ENCODE measurements at places on chromosomes 12 and 14. TPM values are rescaled to one million over a fixed set of nuclear protein-coding genes. Genes with fewer than 3 reads are reported as not detected.

Gene KIF26A
- 10.6 TPM for total RNA-seq

- DNase-seq, result no peak
Observed at GRCh38 chr14:47211263-47211662, 464.1 kb downstream of the MDGA2 start.

Gene KRT74
- total RNA-seq, result 0.82 TPM

DNA sequence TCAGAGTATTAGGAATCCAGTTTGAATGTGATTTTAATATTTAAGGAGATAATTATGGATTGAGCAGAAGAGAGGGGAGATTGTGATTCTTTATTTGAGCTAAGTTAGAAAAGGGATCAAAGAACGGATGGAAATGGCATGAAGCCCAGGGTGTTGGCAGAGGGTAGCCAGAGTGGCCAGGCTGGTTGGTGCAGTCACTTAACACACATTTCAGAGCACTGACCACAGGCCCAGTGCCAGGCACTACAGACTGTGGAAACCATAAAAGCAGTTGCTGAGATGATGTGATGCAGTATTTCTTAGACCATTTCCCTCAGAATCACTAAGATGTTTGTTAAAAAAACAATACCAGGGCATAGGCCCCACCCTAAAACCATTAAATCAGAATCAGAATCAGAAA lies 167.7 kb upstream of the AMIGO2 start:
- no peak for DNase-seq

DNA sequence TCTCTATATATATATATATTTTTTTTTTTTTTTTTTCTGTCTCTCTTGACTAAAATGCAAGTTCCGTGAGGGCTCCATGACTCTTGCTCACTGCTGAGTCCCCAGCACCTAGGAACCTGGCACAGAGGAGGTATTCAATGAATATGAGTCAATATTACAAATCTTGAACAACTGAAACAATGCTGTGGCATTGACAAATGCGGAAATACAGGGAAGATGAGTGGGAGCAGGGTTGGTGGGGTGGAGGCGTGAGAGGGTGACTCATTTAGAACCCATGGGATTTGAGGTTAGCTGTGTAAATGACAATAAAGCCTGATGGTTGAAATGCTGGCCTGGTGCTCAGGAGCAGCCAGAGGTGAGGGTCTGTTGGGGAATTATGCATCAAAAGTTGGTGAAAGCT lies 121.7 kb upstream of the FUT8 start:
- DNase-seq, result no peak

Gene CMKLR1
- total RNA-seq, result 17.9 TPM

DNA sequence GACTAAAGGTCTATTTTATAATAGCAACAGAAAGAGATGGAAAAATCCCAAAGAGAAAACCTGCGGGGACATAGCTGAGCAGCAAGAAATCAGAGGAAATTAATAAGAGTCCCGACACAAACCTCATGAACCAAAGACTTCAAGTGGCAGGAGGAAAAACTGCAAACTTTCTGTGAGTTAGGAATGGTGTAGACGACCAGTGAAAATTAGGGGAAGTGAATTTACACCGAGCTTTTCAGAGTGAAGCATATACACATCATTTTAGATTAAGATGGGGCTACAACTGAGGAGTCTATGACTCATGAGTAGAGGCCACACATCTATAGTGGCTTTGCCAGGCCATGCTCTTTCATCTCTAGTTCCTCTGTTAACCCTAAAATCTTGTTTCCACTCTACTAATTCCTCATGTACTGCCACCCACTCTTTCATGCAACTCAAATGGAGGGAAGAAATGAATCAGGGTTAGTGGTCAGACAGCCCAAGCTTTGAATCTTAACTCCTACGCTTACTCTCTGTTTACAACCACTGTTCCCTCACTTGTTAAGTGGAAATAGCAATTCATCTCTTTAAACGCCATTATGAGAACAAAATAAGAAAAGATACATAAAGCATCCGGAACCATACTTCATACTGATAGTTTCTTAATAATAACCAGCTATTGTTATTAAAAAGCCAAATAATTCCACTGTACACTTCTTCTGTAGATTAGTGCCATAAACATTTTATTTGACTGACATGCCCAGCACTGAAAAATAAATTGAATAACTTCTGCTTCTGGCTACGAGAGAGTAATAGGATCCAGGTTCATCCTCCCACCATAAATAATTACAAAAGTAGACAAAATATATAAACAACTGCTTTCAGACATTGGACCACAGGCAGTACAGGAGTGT lies 219.3 kb downstream of the RMST start:
- DNase-seq, result no peak

Gene FSCB
- total RNA-seq, result not detected

DNA sequence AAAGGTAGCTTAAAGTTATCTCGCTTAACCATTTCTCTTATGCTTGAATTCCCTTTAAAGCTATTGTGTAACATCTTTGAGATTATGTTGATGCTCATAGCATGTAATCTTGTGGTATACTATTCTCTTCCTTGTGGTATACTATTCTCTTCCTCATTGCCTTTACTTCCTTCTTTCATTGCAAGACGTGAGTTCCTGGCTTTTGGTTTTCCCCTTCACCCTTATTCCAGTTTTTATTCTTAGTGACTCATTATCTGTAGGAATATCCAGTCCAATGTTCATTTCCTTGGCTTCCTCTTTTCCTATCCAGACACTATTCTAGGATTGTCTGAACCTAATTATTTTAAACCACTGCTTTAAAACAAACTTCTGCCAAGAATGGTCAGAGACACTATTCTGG lies 564.0 kb downstream of the CCER1 start:
- DNase-seq, result no peak

Gene AICDA
- not detected for total RNA-seq

Gene RNF212B
- not detected for total RNA-seq

GRCh38 chr14:92457016-92457565 lies 56.5 kb upstream of the RIN3 start:
- DNase-seq, result no peak

GRCh38 chr14:102095871-102096568 lies 9.2 kb upstream of the HSP90AA1 start:
- no peak for DNase-seq

Gene RBP5
- 1.7 TPM for total RNA-seq

Gene KLRK1
- total RNA-seq, result 0.39 TPM

Gene HSP90B1
- total RNA-seq, result 292 TPM

GRCh38 chr12:114193474-114193873 lies 212.5 kb downstream of the TBX5 start:
- DNase-seq, result no peak

GRCh38 chr14:103526247-103526913 lies 2.6 kb upstream of the TRMT61A start:
- peak; percentile 60 for DNase-seq

Gene MYF5
- not detected for total RNA-seq

GRCh38 chr12:119288576-119288975 lies 46.0 kb upstream of the CCDC60 start:
- no peak for DNase-seq

Gene PTPN21
- total RNA-seq, result 37.8 TPM

GRCh38 chr14:68759937-68760336 lies 32.9 kb downstream of the ZFP36L1 start:
- no peak for DNase-seq

Gene CATSPERB
- 1.5 TPM for total RNA-seq

- DNase-seq, result no peak
Observed at GRCh38 chr14:90428676-90429075, 31.8 kb downstream of the CALM1 start.

Gene KCNH3
- 1.4 TPM for total RNA-seq

GRCh38 chr14:34250959-34251358 lies 211.1 kb downstream of the SPTSSA start:
- DNase-seq, result no peak

Gene RAB35
- total RNA-seq, result 25.4 TPM

Gene TGM1
- total RNA-seq, result 0.77 TPM

Gene LYZ
- total RNA-seq, result 48.4 TPM

DNA sequence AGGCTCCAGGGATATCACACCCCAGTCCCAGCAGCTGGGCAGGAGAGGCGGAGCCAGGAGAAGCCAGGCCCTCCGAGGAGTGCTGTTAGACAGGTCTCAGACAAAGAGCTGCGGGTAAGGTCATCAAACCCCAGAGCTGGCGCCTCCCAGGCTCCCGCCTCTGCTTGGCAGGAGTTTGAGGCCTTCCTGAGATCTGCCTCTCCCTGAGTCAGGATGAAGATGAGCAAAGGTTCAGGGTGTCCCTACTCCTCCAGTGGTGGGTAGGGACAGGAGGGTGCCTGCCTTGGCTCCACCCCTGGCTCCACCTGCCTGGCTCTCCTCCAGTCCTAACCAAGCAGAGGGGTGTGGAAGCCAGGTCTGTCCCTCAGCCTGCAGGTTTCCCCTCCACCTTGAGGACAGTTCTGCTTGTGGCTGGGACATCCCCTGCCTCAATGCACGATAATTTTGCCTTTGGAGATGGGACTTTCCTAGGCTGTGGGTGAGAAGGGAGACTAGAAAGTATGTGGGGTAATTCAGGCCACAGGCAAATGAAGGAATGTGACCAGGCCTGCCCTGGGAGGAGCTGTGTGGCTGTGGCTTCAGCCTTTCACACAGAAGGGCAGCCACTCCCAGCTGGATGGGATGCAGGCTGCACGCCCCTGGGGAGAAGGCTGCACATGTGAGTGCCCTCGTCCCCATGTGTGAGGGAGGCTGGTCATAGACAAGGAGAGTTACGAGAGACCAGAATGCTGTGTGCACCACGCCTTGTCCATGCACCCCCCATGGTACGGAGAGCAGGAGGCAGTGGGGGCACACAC lies 2.2 kb downstream of the PLEKHG6 start:
- no peak for DNase-seq

DNA sequence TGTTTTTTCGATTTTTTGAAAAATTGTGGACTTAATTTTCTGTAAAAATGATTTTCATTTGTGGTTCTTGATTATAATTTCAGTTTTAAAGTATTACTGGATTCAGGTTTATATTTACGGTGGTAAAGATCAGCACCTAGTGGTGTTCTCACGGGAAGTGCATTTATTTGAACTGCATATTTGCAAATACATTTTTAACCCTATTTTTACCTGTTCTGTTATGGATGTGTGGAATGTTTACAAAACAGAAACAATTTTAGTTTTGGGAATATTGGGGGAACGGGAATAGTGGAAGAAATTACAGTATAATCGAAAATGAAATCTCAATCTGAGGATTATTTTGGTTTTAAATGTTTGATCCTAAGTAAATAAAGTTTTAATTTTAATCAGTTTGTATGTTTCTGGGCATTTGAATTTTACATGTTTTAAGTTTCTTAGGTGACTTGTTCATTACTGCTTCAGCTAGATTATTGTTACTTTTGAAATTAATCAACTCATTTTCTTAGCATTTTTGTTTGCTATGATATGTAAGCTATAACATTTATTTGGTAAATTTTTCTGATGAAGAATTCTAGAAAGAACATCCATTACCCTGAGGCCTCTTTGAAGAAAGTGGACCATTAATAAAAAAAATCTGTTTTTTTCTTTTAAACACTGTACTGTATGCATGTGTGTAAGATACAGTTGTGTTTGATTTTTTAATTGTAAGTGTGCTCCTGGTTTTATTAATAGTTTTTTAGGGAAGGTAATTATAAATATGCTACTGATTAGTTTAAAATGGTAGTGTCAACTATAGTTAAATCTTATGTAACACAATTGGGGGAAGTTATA lies 942 bp downstream of the ATF7IP start:
- no peak for DNase-seq

GRCh38 chr12:132174839-132175490 lies 30.7 kb downstream of the NOC4L start:
- peak; percentile 54 for DNase-seq

- DNase-seq, result no peak
Observed at GRCh38 chr12:105336411-105336810, 5.9 kb downstream of the C12orf75 start.

GRCh38 chr12:112537710-112538396 lies 119.1 kb downstream of the PTPN11 start:
- no peak for DNase-seq

GRCh38 chr14:37203423-37203822 lies 5.7 kb downstream of the MIPOL1 start:
- DNase-seq, result no peak

DNA sequence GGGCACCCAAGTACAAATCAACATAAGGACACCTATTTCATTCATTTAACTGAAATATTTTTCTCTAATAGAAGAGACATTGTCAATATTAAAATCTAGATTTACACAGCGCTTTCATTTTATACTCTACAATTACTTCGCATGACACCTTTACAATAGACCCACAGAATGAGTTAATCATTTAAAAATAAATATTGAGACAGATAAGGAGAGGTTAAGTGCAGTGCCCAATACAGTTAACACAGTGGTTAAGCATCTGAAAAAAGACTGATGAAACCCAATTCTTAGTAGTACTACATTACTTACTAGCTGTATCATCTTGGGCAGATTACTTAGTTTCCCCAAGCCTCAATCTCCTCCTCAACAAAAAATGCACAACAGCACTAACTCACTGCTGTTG lies 116.2 kb downstream of the DENND5B start:
- no peak for DNase-seq

DNA sequence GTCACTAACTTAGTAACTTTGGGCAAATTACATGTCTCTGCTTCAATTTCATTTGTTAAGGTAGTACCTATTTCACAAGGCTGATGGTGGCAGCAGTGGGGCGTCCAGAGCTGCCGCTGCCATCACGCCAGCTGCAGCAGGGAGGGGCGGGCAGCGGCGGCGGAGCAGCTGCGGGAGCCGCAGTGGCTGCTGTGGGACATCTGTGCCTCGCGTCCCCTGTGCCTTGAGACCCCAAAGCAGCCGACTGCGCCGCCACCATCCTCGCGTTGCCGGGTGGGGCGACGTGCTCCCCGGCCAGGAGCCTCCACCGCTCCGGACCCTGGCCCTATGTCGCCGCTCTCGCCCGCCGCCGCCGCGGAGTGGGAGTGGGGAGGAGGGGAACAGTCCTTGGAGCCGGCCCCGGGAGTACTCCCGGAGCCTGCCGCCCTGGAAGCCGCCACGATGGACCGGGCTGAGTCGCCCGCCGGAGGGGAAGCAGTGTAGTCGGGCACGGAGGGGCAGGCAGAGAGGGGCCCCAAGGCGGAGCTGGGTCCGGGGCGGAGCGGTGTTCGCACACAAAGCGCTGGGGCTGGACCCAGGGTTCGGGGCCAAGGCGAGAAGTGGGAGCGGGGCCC lies 51.4 kb downstream of the A2M start:
- DNase-seq, result peak; percentile 61

Gene CCDC60
- total RNA-seq, result 0.09 TPM

GRCh38 chr12:127711108-127711507 lies 555.9 kb upstream of the TMEM132C start:
- DNase-seq, result no peak

DNA sequence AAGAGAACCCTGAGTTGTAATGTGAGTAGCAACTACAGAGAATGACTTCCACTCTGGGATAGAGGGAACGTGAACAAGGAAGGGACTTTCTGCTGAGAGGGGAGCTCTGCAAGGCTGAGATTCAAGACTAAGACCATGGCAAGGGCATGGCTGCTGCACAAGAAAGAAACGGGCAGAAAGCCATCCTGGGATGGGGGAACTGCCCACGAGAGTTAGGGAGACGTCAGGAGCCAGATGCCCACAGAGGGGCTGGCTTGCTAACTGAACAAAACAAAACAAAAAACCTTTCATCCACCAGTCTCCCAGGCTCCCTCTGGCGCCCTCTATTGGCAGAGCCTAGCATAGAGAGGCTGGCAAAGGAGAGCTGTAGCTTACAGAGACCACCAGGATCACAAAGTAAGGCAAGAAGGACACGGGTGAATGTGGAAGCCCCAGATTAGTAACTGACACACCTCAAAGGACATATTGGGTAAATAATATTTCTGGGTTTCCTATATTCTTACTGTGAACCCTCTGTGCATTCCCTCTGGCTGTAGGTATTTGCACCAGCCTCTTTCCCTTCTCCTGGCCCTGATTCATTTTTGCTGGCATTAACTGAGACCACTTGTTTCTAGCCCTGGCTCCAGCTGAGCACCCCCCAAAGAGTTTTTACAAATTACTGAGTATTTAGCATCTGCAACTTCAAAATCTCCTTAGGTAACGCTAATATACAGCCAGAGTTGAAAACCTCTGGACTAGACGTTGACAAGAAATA lies 338.3 kb downstream of the EMP1 start:
- peak; percentile 65 for DNase-seq

All from right cardiac atrium (tissue), 5 donors.